ENCODE measurements at places on chromosomes 7 and 10.

DNA sequence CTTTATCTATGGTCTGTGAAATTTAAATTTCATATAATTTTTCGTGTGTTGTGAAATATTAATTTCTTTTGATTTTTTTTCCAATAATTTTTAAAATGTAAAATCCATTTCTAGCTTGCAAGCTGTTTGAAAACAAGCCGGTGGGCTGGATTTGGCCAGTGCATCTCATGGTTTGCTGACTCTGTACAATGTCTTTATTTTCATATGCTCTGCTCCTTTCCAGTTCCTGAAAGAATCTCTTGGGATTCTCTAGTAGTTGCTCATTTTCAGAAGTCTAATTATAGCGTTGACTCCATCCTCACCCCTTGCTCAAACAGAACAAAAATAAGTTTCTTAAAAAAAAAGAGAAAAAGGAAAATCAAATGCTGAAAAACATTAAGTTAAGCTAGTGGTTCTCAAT is 21.4 kb downstream of the UBN2 start:
- no peak for DNase-seq
- peaks cover 27% of the 10 kb centered on the region for H3K36me3 ChIP-seq
- H3K4me1 ChIP-seq: peaks cover 11% of the 10 kb centered on the region
- H3K27ac ChIP-seq: peak overlapping the region; percentile 26
- no peak overlapping the region for H3K4me3 ChIP-seq

DNA sequence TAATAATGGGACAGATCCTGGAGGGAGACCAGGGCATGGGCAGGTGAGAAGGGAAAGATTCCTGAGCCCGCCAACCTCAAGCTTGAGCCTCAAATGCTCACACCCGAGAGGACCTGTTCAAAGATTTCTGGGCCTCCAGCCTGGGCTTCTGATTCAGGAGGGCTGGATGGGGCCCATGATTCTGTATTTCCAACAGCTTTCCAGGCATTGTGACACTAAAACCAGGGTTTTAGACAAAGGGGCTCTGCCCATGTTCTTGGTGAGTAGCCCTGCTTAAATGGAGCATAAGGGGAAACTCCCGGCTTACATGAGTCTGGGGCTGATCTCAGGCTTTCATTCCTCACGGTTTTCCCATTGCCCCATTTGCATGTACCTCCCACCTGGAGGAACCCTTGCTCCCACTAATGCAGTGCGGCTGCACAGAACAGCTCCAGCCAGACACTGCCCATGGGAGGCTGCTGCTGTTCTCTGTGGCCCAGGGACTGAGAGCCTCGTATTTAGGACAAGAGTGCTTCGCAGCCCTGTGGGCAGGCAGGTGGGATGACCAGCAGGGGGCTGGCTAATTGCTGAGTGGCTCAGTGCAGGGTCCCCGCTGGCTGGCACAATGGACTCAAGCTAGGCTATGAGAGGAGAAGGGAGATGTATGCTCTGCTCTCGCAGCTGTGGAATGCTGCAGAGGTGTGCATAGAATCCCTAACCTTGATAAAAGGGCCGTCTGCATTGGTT is 135.3 kb upstream of the COBL start:
- H3K4me1 ChIP-seq: no peaks in the 10 kb centered on the region
- no peak overlapping the region for H3K4me3 ChIP-seq
- H3K27me3 ChIP-seq: no peaks in the 10 kb centered on the region
- no peak overlapping the region for H3K27ac ChIP-seq
- H3K36me3 ChIP-seq: no peaks in the 10 kb centered on the region
- no peak for DNase-seq

DNA sequence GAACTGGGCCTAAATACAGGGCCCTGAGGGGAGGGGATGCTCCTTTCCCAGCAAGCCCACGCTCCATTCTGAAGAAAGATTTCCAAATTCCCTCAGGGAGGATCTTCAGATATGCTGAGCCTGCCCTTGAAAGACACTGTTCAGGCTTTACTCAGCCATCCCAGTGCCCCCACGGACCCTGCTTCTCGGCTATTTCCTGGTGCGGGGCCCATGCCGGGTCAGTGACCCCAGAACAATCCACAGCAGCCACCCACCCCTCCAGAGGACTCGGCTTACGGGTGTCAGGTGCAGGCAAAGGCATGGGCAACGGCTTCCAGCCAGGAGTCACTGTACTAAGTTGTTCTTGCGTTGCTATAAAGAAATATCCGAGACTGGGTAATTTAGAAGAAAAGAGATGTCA is 137.1 kb downstream of the OAT start:
- no peaks in the 10 kb centered on the region for H3K36me3 ChIP-seq
- H3K27ac ChIP-seq: no peak overlapping the region
- no peak overlapping the region for H3K4me3 ChIP-seq
- peaks cover 6% of the 10 kb centered on the region for H3K4me1 ChIP-seq
- H3K27me3 ChIP-seq: no peaks in the 10 kb centered on the region
- DNase-seq: no peak

DNA sequence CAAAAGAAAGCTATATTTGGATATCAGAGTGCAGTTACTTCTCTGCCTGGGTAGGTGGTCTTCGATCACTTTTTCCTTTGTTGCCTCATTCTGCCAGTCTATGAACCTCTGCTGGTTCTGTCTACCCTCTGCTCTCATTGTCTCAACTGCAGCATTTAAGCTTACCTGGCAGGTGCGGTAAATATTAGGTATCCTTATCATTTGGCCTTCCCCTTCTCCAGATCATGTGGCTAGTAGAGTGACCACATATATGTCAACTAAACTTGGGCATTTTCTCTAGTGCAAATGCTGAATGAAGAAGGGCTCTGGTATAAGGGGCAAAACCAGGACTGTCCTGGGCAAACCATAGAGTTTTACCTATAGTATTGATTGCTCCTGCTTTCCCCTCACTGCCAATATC is 180.8 kb downstream of the MDFIC start:
- no peak overlapping the region for H3K4me3 ChIP-seq
- H3K27ac ChIP-seq: no peak overlapping the region
- no peaks in the 10 kb centered on the region for H3K4me1 ChIP-seq
- no peaks in the 10 kb centered on the region for H3K27me3 ChIP-seq

DNA sequence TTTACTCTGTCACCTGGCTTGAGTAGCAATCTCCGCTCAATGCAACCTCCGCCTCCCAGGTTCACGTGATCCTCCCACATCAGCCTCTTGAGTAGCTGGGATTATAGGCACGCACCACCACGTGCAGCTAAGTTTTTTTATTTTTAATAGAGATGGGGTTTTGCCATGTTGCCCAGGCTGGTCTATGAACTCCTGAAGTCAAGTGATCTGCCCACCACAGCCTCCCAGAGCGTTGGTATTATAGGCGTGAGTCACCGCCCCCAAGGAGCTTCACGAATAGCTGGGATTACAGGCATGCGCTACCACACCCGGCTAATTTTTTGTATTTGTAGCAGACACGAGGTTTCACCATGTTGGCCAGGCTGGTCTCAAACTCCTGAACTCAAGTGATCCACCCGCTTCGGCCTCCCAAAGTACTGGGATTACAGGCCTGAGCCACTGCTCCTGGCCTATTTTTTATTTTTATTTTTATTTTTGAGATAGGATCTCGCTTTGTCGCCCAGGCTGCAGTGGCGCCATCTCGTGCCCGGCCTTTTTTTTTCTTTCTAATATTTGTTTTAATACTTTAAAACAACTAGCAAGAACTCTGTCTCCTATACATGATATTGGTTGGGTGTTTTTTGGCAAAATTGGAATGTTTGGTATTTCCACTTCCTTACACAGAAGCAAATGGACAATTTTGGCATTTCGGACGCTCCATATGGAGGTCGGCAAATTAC is 1.1 kb downstream of the EFCAB10 start:
- H3K36me3 ChIP-seq: no peaks in the 10 kb centered on the region
- DNase-seq: no peak
- no peak overlapping the region for H3K27ac ChIP-seq
- H3K4me3 ChIP-seq: no peak overlapping the region

- H3K4me1 ChIP-seq: no peaks in the 10 kb centered on the region
- no peak for DNase-seq
- no peak overlapping the region for H3K4me3 ChIP-seq
- no peaks in the 10 kb centered on the region for H3K36me3 ChIP-seq
- H3K27me3 ChIP-seq: no peaks in the 10 kb centered on the region
- no peak overlapping the region for H3K27ac ChIP-seq
Measured at GRCh38 chr7:31023877-31024276, 28.2 kb upstream of the ADCYAP1R1 start.

DNA sequence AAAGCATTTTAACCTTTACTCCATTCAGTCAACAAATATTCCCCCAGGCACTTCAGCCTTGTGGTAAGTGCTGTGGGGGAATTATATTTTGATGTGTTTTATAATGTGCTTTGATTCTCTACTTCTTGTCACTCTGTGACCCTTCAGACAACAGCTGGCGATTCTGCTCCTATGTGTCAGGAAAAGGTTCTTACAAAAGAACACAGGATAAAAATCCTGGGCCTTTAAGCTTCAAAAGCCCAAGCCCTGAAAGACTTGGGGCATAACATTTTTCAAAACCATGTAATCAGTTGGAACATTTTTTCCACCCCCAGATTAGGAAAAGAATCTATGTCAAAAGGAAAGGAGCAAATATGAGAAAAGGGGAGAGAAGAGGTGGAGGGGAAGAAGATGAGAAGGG is 37.8 kb upstream of the LRRC17 start:
- H3K27ac ChIP-seq: no peak overlapping the region
- peaks cover 28% of the 10 kb centered on the region for H3K4me1 ChIP-seq
- H3K36me3 ChIP-seq: no peaks in the 10 kb centered on the region
- H3K4me3 ChIP-seq: no peak overlapping the region
- no peak for DNase-seq

GRCh38 chr10:132892004-132892403 is 50.4 kb downstream of the CFAP46 start:
- H3K27ac ChIP-seq: no peak overlapping the region
- DNase-seq: no peak
- H3K36me3 ChIP-seq: no peaks in the 10 kb centered on the region
- H3K4me1 ChIP-seq: no peaks in the 10 kb centered on the region
- H3K4me3 ChIP-seq: no peak overlapping the region
- no peaks in the 10 kb centered on the region for H3K27me3 ChIP-seq

DNA sequence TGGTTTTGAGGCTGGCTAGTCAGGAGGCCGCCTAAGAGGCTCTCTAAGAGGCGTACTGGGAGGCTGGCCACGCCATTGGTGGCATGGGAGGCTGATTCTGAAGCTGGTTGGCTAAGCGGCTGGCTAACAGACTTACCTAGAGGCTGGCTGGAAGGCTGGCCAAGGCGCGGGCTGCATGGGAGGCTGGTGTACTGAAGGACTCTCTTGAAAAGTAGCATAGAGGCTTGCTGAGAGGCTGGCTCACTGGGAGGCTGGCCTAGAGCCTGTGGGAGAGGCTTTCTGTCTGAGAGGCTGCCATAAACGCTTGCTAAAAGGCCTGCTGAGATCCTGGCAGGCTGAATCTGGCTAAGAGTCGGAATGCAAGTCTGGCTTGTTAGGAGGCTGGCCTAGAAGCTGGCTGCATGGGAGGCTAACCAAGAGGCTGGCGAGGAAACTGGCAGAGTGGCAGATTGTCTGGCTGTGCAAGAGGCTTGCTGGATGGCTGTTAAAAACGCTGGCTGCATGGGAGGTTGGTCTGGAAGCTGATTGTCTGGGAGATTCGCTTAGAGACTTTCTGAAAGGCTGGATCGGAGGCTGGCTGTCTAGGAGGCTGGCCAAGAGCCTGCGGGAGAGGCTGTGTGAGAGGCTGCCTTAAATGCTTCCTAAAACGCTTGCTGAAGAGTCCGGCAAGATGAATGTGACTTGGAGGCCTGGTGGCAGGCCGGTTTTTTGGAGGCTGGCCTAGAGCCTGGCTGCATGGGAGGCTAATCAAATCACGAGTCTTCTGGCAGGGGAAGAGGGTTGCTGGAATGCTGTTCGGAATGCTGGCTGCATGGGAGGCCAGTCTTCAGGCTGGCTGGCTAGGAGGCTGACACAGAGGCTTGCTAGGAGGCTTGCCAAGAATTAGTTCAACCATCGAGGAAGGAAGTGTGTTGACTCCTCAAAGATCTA is 134.2 kb downstream of the OR13A1 start:
- peaks cover 12% of the 10 kb centered on the region for H3K4me1 ChIP-seq
- DNase-seq: no peak
- H3K36me3 ChIP-seq: no peaks in the 10 kb centered on the region
- no peaks in the 10 kb centered on the region for H3K27me3 ChIP-seq
- H3K4me3 ChIP-seq: no peak overlapping the region

GRCh38 chr10:12826800-12827372 is 174.6 kb downstream of the CCDC3 start:
- peaks cover 4% of the 10 kb centered on the region for H3K4me1 ChIP-seq
- peaks cover 3% of the 10 kb centered on the region for H3K36me3 ChIP-seq
- H3K27me3 ChIP-seq: no peaks in the 10 kb centered on the region
- H3K4me3 ChIP-seq: no peak overlapping the region
- no peak overlapping the region for H3K27ac ChIP-seq

GRCh38 chr7:73970801-73971229 is 57.2 kb upstream of the ELN start:
- peaks cover 30% of the 10 kb centered on the region for H3K4me1 ChIP-seq
- H3K4me3 ChIP-seq: no peak overlapping the region
- no peaks in the 10 kb centered on the region for H3K36me3 ChIP-seq
- no peak for DNase-seq
